CD8-positive, alpha-beta memory T cell (primary cell): ENCODE measurements at places on chromosomes 1 and 21. TPM values are rescaled to one million over a fixed set of nuclear protein-coding genes. Genes with fewer than 3 reads are reported as not detected.

The FAM163A gene
- not detected for total RNA-seq

DNA sequence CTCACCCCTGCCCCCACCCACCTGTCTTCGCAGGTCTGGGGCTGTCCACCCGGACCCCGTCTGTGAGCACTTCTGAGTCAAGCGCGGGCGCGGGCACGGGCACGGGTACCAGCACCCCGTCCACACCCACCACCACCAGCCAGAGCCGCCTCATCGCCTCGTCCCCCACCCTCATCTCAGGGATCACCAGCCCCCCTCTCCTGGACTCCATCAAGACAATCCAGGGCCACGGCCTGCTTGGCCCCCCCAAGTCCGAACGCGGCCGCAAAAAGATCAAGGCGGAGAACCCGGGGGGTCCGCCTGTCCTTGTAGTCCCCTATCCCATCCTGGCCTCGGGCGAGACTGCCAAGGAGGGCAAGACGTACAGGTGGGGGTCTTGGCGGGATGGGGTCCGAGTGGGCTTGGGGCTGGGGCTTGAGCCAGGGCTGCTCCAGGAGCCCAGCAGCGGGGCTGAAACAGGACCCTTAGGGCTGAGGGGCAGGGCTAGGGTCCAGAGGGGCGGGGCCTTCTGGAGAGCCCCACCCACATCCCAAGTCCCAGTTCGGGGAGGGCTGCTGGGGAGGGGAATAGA lies 23.9 kb downstream of the ZNF362 start:
- no peak for DNase-seq

DNA sequence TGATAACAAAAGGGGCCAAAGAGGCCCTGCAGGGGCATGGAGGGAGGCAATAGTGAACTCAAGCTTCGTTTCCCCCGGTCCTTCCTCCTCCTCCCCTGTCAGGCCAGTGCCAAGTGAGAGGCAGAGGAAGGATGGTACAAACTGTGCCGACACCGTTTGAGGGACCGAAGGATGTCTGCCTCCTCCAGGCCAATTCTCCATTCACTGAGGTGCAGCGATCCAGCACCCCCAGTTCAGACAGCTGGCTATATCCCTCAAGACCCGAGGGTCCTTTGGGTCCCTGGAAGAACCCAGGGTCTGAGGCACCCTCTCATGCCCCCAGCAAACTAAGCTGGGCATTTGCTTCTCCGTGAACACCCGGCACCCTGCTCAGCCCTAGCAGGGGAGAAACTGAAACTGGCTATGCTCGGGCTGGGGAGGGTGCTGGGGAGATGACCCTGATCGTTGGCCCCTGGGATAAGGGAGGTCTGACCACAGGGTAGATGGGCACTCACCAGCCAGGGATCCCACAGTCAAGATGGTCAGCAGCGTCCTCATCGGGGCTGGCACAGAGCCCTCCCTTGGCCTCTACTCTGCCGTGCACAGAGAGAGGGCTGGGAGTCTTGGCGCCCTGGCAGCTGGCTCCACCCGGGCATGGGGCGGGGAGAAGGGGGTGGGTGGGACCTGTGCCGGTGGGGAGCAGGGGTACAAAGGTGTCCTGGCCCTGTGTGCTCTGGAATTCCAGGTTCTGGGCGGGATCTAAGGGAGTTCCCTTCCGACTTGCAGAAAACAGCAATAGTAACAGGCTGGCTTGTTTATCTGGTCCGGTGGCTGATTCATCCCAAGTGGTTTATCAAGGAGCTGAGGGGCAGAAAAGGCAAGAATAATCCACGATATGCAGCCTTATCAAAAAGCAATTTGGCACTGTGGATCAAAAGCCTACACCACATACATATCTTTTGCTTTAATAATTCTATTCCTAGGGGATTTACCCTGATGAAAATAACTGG lies at the start of gene IL22RA1:
Gene IL22RA1, minus strand, starts transcription at position 595 of the 989 bp plus-strand sequence. Its CDS starts 58 bp downstream, at position 537.
- DNase-seq: no peak

DNA sequence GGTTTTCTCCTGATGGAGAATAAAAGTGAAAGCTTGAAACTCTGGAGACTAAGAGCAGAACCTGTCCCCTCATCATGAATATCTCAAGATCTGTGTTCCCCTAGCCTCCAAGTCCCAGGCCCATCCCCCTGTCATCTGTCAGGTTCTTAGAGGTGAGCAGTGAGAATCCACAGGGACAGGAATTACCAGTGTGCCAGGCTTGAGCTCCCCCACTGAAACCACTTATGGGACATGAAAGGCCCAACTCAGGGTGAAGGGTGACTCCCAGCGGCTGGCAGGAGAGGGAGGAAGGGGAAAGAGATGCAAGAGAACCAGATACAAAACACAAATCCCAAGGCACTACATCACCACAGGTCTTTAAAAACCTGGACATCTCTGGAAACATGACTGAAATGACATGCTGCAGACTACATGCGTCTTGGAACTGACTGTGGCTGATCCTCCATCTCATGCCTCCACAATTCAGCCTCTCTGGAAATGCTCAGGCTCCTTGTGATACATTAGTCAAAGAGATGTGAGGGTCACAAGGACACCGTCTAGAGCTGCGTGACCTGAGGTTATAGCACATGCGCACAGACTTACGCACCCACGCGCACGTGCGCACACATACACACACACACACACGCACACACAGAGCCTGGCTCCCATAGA lies 6.8 kb upstream of the LY9 start:
- no peak for DNase-seq
